ENCODE measurements at places on chromosomes 2 and 18.

- H3K36me3 ChIP-seq, result peaks cover 59% of the 10 kb centered on the region
- no peaks in the 10 kb centered on the region for H3K27me3 ChIP-seq
- no peak overlapping the region for H3K4me3 ChIP-seq
These were observed 6.1 kb downstream of the TGIF1 start for GRCh38 chr18:3455907-3456685.

DNA sequence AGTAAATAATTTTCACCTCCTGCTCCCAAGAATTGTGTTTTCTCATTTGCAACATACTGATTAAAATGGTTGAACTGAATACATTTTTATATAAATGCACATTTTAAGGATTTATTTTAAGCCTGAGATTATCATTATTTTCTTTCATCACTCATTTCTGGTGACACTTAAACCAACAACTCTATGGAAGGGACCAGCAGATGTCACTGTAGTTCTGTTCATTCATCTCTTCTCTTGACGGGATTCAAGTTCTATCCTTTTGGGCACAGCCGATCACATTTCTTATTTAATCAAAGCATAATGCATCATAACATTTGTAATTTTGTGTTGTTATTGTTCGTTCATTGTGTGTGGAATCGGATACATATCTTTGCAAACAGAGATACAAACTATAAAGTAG is 417.9 kb downstream of the HRH4 start:
- H3K4me3 ChIP-seq, result no peak overlapping the region
- no peak overlapping the region for H3K27ac ChIP-seq
- peaks cover 2% of the 10 kb centered on the region for H3K27me3 ChIP-seq
- DNase-seq, result no peak

DNA sequence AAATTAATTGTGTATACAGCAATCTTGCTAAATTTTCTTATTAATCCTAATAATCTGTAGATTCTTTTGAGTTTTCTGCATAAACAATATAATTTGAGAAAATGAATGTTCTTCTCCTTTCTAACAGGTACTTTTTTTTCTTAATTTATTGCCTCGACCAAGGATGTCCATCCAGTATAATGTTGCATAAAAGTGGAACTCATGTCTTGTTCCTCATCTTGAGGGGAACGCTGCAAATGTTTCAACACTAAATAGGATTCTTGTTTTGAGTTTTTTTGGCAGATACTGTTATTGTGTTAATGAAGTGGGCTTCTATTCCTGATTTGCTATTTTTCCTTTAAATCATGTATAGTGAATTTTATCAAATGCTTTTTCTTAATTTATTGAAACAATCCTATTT is 244.4 kb upstream of the REV1 start:
- H3K27ac ChIP-seq, result no peak overlapping the region
- H3K36me3 ChIP-seq, result no peaks in the 10 kb centered on the region
- no peak overlapping the region for H3K4me3 ChIP-seq
- peaks cover 4% of the 10 kb centered on the region for H3K27me3 ChIP-seq
- H3K4me1 ChIP-seq, result no peaks in the 10 kb centered on the region
- no peak for DNase-seq

DNA sequence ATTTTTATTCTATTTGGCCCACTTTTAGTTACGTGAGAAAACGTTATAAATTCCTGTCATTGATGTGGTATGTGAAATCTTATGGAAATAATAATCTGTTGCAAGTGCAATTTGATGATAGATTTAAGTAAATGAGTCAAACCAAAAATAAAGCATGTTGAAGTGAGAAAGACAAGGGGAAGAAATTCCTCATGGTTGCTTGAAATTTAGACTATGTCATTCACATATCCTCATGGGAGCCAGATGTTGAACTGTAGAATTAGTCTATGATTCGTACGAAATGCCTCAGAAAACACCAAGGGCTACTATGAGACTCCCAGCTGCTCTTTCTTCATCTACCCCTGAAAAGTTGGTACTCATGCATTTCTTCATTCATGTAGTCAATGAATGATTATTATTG is 55.7 kb downstream of the KLHL14 start:
- no peaks in the 10 kb centered on the region for H3K36me3 ChIP-seq
- H3K4me3 ChIP-seq, result no peak overlapping the region
- no peak overlapping the region for H3K27ac ChIP-seq
- H3K4me1 ChIP-seq, result peaks cover 2% of the 10 kb centered on the region
- H3K27me3 ChIP-seq, result no peaks in the 10 kb centered on the region
- no peak for DNase-seq
